ENCODE measurements at places on chromosomes 6 and 20.

- no peak for DNase-seq
Observed at GRCh38 chr20:9285617-9286016, 216.7 kb downstream of the PLCB4 start.

GRCh38 chr6:8930009-8930408 lies 494.7 kb upstream of the SLC35B3 start:
- no peak for DNase-seq

DNA sequence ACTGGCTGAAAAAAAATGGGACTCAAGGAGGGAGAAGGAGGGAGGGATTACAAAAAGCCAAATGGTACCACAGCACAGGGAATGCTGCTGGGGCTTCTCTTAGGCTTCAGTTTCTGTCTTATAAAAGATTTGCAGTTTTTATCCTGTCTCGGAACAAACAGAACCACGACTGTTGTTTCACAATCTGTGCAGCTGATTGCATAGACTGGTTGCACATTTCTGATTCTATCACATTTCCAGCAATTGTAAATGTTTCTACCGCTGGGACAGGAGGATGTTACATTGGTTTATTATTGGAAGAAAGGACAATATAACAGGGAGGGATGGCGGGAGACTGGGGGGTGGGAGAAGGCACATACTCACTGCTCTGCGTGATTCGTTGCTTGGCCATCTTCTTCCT lies 73.5 kb upstream of the ARID1B start:
- DNase-seq = no peak

DNA sequence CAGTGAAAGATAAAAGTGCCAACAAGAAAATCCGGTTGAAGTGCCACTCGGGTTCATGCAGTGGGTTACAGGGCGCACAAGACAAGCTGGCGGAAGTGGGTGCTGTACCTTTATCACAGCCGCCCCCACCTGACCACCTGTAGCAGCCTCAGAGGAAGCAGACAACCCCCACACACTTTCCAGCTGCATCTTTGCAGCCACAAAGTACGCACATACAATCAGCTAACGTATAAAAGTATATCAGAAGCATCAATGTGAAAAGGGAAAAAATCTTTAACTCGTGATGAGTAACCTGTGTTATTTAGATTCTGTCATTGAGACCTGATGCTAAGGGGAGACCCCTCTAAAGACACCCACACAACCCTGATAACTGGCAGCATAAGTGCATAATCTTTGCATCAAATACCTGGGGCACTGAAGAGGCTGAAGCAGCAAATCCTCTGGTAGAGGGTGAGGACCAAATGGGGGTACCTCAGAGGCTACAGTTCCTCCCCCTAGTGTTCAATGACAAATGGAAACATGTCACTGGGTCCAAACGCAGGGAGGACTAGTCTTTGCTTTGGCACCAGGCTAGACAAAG lies 22.1 kb downstream of the BACH2 start:
- no peak for DNase-seq

- DNase-seq = no peak
Observed at GRCh38 chr6:15206887-15207286, 39.0 kb upstream of the JARID2 start.

DNA sequence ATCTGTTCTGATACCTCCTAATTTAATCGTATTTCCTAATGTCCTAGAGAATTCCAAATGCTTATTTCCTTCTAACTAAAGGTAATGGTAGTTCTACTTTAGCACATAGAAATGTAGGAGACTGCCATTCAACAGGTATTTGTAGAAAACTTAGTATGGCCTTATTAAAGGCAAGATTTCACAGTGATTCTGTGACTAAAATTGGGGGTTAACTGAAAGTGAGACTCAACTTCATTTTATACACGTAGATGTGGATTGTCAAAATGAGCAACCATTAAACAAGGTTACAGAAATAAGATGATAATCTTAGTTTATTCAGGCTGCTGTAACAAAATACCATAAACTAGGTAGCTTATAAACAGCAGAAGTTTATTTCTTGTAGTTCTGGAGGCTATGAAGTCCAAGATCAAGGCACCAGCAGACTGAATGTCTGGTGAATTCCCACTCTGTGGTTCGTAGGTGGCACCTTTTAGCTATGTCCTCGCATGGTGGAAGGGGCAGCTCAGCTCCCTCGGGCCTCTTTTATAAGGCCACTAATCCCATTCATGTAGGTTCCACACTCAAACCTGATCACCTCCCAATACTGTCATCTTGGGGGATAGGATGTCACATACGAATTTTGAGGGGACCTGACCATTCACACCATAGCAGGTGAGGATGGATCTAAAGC lies 38.7 kb downstream of the TAB2 start:
- no peak for DNase-seq

- no peak for DNase-seq
Observed at GRCh38 chr6:151381722-151382121, 9.6 kb downstream of the ZBTB2 start.

GRCh38 chr20:41480054-41480770 lies 113.6 kb upstream of the EMILIN3 start:
- DNase-seq = no peak

- DNase-seq = no peak
Observed at GRCh38 chr20:56903421-56903820, 274.3 kb downstream of the TFAP2C start.

DNA sequence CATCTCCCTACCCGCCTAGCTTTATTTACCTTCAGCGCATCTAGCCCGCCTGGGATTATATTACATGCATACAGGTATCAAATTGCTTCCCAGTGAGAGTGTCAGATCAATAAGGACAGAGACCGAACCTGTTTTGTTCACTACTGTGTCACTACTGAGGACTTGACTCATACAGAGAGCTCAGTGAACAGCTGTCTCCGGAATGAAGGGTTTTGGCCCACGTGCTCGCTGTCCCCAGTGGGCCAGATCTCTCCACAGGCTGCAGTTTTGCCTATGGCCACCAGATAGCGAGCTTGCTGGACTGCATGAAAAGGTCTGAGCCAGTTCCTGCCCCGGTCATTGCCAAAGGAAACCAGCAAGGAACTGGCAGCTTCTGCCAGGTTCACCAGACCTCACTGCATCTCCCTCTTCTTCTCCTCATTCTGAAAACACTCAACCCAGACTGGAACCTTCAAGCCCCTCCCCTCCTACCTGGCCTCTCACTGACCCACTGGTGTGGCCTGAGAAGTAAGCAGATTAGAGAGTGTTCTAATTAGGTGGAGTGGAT lies 150.8 kb downstream of the ZMYND8 start:
- DNase-seq = peak; percentile 27

DNA sequence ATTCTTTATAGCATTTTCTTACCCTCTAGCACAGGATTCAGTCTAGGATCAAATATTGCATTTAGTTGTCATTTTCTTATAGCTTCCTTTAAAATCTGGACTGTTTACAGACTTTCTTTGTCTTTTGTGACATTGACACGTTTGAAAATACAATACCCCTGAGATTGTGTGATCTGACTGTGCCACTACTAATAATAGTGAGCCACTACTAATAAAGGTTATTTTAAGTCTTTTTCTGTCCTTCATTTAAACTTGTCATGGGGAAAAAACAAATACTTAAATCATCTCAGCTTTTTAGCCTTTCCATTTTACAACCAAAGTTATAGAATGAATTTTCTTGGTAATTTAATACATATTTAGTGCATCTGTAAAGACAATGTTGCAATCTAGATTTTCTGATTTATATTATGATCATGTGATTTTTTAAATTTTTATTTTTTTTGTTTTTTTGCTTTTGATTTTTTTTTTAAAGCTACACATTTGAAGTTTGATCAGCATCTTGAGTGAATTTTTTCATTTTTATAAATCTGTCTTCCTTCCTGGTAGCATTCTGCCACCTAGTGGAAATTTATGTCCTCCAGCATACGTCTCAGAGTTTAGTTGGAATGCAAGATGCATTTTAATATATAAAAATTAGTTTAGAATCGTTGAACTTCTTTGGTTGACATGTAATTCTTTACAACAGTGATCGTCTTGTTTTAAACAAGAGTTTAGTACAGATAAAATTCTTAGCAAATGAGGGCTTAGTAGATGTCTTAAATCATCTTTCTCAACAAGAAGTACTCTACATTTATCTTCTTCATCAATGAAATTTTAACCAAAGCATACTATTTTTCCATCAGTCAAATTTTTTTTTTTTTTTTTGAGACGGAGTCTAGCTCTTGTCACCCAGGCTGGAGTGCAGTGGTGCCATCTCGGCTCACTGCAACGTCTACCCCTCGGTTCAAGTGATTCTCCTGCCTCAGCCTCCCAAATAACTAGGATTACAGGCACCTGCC lies 119.4 kb downstream of the NCOA3 start:
- peak; percentile 28 for DNase-seq

GRCh38 chr6:150196942-150197745 lies 54.3 kb downstream of the PPP1R14C start:
- DNase-seq = no peak

GRCh38 chr20:39865446-39865845 lies 823.6 kb downstream of the MAFB start:
- no peak for DNase-seq

GRCh38 chr20:41960166-41960565 lies 342.0 kb upstream of the CHD6 start:
- no peak for DNase-seq

DNA sequence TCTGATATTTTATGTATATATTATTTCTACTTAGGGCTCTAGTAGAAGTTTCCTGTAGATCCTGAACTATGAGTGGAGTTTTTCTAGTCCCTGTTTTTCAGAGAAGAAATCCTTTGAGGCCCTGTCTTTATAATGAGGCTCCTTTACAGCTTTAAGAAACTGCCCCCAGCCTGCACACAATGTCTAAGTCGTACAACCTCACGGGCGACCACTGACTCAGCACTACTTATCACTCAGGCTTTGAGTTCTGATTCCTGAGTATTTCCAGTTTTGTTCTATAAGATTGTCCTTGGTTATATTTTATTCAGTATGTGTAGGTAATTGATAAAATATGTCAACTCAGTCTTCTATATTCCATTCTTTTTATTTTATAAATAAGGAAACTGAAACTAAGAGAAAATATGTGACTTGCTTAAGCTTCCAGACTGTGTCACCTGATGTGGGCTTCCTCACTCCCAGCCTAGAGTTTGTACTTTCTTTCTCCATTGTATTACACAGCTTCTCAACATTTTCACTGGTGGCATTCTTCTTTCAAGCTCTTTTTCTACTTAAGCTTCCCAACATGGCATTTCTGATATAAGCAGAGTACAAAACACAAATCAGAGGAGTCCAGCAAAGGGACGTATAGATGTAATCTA lies 167.0 kb downstream of the TBX18 start:
- no peak for DNase-seq
